IPS-NIHi11 (cell line): ENCODE measurements at places on chromosomes 2 and 18.

- no peak for DNase-seq
Measured at GRCh38 chr2:68755071-68755470, 20.5 kb downstream of the ARHGAP25 start.

GRCh38 chr2:65353046-65353445, 79.4 kb downstream of the SPRED2 start:
- DNase-seq: peak; percentile 37

DNA sequence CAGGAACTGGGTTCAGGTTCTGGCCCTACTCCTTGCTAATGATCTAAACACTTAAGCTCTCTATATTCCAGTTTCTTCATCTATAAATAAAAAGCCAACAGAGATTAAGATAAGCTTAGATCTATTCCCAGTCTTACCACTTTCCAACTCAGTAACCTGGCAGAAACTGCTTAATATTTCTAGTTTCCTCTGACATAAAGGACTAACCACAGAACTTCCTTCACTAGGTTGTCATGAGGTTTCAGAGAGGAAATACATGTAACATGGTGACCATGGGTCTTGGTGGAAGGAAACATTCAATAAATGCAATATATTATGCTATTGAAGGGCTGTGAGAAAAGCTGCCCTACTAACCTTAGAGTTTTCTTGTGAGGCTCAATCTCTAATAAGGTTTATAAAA, 114.4 kb upstream of the PDE1A start:
- DNase-seq: no peak

DNA sequence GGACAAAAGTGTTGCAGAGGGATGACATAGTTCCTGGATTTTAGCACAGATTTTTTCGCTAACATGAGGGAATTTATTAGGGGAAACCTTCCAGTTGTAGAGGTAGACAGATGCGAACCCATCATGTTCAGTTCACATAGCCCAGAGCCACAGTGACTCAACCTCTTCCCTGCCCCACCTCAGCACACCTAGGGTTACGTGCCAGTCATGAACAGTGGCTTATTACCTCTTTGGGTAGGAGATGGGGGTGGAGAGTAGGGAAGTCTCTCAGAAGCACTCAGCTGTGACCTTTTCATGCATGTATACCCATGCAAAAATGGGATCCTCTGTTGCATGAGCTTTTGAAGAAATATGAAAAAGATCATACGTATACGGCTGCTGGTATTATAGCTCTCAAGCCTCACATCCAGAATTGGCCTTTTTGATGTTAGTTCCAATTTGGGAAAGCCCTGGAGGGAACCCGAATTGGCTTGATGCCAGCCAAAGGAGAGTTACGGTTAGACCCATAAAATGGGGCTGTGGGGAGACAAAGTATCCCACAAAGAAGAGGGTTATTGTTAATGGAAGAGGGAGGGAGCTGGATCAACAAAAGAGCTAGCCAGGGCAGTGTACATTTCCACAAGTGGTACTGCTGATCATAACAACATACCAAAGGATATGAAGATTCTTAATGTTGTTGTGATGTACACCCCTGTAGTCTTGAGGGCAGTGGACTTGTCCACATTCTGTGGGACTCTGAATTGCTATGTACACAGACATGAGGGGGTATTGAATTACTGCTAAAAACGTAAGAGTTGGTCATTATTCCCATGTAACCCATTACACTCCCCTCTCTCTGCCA, 4.9 kb downstream of the TANC1 start:
- no peak for DNase-seq

DNA sequence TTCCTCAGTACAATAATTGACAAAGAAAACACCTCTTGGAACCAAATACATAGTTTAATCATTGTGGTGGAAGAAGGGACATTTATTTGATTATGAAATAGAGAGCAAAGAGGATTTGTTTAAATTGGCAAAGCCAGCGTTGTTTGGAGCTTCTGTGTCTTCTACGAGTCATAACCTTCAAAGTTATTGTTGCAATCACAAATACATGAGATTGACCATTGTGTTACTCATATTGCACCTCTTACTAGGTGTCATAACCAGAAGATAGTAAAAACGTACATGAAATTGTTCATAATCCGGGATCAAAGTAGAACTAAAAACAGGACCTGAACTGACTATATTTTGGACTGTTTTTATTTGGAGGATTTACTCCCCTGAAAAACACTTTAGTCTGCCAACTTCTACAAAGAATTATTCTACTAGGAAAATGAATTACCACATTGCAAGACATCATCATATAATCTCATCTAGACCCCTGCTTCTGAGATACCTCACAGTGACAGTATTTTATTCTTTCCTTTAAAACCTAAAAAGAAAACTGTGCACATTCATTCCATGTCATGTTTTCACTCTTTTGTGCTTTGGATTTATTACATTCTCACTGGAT, 151.7 kb upstream of the KLF7 start:
- no peak for DNase-seq

DNA sequence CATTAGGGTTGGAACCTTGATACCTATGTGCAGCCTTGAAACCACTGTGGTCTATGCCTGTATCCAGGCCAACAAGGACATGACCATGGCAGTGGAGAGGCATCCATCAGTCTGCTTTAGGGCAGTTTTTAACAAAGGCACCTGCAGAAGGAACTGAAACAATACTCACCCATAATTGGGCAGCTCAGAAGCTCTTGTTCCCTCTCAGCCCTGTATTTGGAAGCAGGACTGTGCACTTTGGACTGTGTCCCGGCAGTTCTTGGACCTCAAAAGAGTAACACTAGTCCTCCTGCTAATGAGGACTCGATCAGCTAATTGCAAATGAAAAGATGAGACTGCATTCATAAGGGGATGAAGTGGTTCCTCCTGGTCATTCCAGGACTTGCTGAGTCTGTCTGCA, 500.2 kb upstream of the TNP1 start:
- DNase-seq: no peak

GRCh38 chr2:235325151-235325550, 168.7 kb upstream of the AGAP1 start:
- DNase-seq: no peak

DNA sequence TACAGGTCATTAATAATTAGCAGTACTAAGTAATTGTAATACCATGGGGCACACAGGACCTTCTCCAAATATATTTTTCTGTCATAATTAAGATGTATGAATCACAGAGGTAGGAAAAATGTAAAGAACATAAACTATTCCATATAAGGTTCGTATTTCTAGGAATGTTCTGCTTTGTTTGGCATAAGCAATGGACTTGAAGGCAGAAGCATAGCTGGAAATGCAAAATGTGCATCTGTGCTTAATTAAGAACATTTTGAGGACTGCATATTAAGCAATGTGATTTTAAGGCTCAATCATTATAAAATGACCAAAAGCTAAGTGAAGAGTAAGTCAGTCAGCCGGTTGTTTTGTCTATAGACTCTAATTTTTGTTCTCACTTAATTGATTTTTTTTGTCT, 123.2 kb downstream of the RBM43 start:
- DNase-seq: no peak

GRCh38 chr18:72634500-72634899, 90.4 kb upstream of the CBLN2 start:
- no peak for DNase-seq

DNA sequence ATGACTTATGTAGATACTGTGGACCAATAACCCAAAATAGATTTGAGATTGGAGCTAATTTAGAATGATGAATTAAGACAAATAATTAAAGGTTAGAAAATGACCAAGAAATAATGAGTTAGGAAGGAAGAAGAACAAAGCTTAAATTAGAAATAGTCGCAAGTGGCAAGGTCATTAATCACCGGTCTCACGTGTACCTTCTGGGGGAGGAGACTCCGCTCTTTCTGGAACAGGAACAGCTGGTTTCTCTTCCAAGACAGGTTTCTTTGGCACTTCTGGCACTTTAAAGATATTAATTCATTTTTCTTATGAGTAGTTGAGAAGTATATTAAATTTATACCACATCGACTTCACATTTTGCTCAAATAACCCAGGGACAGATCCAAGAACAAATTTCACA, 156.7 kb downstream of the TTN start:
- DNase-seq: no peak

GRCh38 chr2:133420788-133421187, 147.5 kb downstream of the NCKAP5 start:
- no peak for DNase-seq

GRCh38 chr2:30763151-30763660, 44.0 kb downstream of the CAPN13 start:
- DNase-seq: no peak

GRCh38 chr2:177881008-177881747, 191.4 kb downstream of the PDE11A start:
- DNase-seq: no peak

DNA sequence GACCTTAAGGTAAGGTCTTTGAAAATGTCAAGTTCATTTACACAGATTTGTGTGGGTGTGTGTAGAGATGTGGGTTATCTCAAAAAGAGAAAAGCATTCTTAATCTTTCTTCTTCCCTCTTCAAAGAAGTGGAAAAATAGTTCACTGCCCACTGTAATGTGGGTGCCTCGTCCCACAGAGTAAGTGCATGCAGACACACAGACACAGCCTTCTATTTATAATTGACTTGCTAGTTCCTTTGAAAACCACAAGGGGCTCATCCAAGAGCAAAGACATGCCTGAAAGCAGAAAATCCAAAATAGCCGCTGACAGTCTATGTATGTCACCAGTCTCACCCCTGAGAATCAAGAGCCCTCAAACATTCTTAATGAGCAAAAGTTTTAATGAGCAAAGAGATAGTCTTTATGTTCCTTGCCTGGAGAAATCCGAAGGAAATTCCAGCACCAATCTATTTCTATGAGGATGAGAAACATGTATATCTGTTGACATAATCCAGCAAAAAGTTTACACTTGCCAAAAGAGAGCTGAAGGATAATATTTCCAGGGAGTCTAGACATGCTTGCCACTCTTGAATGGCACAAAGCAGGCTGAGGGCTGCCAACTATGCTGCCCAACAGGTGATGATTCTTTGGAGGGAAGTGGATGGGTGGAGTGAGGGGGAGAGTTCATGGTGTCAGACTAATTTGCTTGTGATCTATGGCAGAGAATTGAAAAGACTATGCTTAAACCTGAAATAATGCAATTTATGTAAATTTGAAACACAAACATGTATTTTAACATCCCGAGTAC, 93.9 kb downstream of the ACVR1 start:
- DNase-seq: no peak

GRCh38 chr2:214103276-214104001, 307.4 kb upstream of the VWC2L start:
- DNase-seq: peak; percentile 22

DNA sequence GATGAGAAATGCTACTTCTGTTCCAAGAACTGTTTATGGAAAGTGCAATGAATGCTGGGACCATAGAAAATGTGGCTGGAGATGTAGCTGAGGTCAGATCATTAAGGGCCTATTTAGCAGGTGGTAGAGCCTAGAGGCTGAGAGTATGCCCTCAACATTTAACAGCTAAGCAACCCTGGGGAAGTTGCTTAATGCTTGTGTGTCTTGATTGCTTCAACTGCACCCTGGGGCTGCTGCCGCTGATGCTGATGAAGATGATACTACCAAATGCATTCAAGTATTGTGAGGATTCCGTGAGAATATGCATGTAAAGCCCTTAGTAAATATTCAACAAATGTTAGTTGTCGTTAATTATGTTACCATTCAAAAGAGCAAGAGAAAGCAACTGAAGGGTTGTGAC, 273.2 kb downstream of the BCL11A start:
- DNase-seq: no peak

DNA sequence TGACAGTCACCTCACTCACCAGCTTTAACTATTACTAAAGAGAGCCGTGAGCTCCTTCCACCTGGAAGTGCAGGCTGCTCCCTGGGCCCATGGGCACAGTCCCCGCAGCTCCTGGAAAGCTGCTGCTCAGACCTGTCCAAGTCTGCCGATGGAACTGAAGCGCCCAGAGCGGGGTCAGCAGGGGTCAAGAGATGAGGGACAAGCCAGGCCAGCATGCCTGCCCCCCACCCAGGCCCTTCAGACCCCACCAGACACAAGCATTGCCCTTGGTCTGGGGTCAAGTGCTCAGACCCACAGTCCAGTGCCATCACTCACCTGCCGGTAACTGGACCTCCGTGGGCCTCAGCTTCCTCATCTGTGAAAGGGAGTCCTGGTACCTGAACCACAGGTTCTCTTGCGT, 59.9 kb downstream of the BIN1 start:
- no peak for DNase-seq

- DNase-seq: no peak
Measured at GRCh38 chr18:76647322-76647721, 152.3 kb upstream of the ZNF516 start.

- peak; percentile 68 for DNase-seq
Measured at GRCh38 chr2:207746131-207746530, 23.6 kb downstream of the FZD5 start.

GRCh38 chr2:102033750-102034682, 42.3 kb downstream of the IL1R2 start:
- DNase-seq: no peak

- no peak for DNase-seq
Measured at GRCh38 chr2:131023758-131024157, 69.5 kb downstream of the FAM168B start.
